ENCODE measurements at places on chromosomes 1 and 21. TPM values are rescaled to one million over a fixed set of nuclear protein-coding genes. Genes with fewer than 3 reads are reported as not detected.

Gene CD34
- not detected for total RNA-seq

Gene CSTB
- total RNA-seq = 90.8 TPM

Gene THRAP3
- total RNA-seq = 74.6 TPM

Gene SELE
- not detected for total RNA-seq

Gene FLVCR1
- 16.0 TPM for total RNA-seq

Gene LCE2B
- not detected for total RNA-seq

Gene HSPA13
- 22.1 TPM for total RNA-seq

Gene OMA1
- total RNA-seq = 7.5 TPM

Gene SPRR1B
- not detected for total RNA-seq

Gene GBP7
- total RNA-seq = not detected

Gene AMPD1
- total RNA-seq = not detected

Gene LAMC2
- 29.6 TPM for total RNA-seq

Gene VSIG8
- not detected for total RNA-seq
